MCF 10A (cell line): ENCODE measurements at places on chromosomes 12 and 14. TPM values are rescaled to one million over a fixed set of nuclear protein-coding genes. Genes with fewer than 3 reads are reported as not detected.

- DNase-seq, result no peak
Measured at GRCh38 chr14:75281654-75282019, 3.0 kb downstream of the FOS start.

DNA sequence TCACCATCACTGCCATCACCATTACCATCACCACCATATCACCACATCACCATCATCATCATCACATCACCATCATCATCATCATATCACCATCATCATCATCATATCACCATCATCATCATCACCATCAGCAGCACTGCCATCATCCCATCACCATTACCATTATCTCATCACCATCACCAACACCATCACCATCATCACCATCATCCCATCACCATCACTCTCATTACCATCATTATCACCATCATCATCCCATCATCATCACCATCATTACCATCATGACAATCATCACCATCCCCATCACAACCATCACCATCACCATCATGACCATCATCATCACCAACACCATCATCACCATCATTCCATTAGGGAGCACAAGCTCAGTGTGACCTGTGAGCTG, 318.0 kb downstream of the ADGRD1 start:
- DNase-seq, result no peak

The TMEM132C gene
- not detected in 2 replicates for total RNA-seq

The INHBE gene
- total RNA-seq, result 2.1 and 5.0 TPM in 2 replicates

The DENND5B gene
- 18.6 and 26.7 TPM in 2 replicates for total RNA-seq

The SLC5A8 gene
- not detected in 2 replicates for total RNA-seq
